ENCODE measurements at places on chromosomes 5 and 9.

DNA sequence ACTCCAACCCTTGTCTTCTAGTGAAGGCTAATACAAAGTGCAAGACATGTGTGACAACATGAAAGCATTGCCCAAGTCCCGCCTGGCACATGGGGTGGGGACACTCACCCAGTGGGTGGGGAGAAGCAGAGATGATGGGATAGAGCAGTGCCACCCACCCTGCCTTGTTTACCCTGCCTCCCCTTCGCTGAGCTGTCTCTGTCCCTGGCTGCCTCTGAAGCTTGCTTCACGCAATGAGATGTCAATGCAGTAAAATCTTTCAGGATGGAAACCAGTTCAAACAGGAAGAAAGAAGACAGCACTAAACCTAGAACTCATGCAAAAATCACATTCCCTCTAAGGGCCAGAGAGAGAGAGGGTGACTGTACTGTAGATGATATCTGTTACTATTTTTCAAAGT is 148.0 kb downstream of the INSYN2B start:
- no peak overlapping the region for H3K4me3 ChIP-seq
- H3K36me3 ChIP-seq = no peaks in the 10 kb centered on the region
- no peaks in the 10 kb centered on the region for H3K4me1 ChIP-seq
- DNase-seq = no peak

DNA sequence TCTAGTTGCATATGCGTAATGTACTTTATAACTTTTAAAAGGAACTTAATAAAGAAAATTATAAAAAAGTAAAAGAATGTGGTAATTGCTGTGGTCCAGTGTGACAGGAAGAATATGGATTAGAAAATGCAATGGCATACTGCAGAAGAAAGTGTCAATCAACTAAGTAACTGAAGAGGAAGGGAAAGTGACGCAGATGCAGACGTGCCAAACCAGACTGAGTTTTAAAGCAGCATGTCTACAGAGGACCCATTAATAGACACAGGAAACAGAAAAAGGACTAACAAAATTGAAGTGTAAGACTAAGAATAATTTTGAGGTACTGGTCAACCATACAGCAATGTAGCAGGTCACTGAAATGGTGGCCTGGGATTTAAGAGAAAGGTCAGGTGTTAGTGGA is 73.3 kb downstream of the DPYSL3 start:
- no peaks in the 10 kb centered on the region for H3K27me3 ChIP-seq
- peaks cover 9% of the 10 kb centered on the region for H3K4me1 ChIP-seq
- H3K27ac ChIP-seq = no peak overlapping the region
- no peak overlapping the region for H3K4me3 ChIP-seq
- H3K36me3 ChIP-seq = 0 out of 2 replicates have a peak, but pooled peaks cover 2% of the 10 kb centered on the region

DNA sequence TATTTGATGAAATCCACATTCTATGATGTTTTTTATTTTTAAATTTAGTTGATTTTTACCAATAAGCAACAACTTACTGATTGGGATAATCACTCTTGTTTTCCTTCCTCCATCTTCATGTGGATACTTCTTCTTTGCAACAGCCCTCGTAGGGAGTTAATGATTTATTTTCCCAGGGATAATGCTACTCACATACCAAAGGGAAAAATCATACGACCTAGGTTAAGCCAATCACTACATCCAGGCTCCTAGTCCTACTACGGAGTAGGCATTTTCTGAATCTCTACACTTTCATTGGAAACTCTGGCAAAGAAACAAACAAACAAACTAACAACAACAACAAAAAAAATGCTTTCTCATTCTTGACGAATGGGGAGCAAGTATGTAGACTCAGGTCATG is 663.4 kb downstream of the PTPRD start:
- DNase-seq = no peak
- no peak overlapping the region for H3K4me3 ChIP-seq
- no peaks in the 10 kb centered on the region for H3K4me1 ChIP-seq
- no peaks in the 10 kb centered on the region for H3K36me3 ChIP-seq
- H3K27me3 ChIP-seq = no peaks in the 10 kb centered on the region

DNA sequence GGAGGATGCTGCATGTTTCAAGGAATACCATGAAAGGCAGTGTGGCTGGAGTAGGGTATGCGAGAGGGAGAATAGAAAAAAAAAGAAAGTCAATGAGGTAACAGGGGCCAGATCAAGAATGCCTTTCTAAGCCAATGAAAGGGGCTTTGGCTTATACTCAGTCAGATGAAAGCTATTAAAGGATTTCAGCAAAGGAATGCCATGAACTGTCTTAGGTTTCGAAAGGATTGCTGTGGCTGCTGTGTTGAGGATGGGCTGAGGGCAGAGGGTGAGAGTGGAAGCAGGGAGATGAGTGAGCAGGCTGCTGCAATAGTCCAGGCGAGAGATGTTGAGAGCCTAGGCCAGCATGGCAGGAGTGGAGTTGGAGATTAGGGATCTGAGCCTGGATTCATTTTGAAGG is 135.4 kb upstream of the CKMT2 start:
- no peaks in the 10 kb centered on the region for H3K36me3 ChIP-seq
- no peaks in the 10 kb centered on the region for H3K27me3 ChIP-seq
- no peak overlapping the region for H3K27ac ChIP-seq
- H3K4me1 ChIP-seq = no peaks in the 10 kb centered on the region

- H3K4me3 ChIP-seq = no peak overlapping the region
- no peak overlapping the region for H3K27ac ChIP-seq
- no peak for DNase-seq
- no peaks in the 10 kb centered on the region for H3K36me3 ChIP-seq
Observed at GRCh38 chr5:5953584-5954274, 424.6 kb downstream of the MED10 start.

DNA sequence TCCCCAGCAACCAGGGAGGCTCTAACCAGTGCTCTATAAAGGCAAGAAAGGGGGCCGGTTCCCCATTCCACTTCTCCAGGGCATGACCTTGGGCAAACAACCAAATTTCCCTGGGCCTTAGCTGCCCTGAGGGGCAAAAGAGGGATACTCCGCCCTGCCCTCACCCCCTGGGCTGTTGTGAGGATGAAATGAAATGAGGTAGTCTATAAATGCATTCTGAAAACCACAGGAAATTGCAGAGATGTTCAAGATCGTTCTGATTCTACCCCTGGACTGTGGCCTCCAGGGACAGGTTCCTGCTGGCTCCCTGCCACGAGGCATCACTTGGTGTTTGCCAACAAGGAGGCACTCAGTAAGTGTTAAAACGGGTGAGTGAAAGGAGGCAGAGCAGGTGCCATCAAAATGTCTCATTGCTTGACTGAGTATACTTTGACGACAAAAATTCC is 5.7 kb downstream of the RAPGEF1 start:
- DNase-seq = no peak
- no peaks in the 10 kb centered on the region for H3K36me3 ChIP-seq
- H3K4me3 ChIP-seq = no peak overlapping the region
- no peaks in the 10 kb centered on the region for H3K27me3 ChIP-seq
- H3K4me1 ChIP-seq = peaks cover 4% of the 10 kb centered on the region

DNA sequence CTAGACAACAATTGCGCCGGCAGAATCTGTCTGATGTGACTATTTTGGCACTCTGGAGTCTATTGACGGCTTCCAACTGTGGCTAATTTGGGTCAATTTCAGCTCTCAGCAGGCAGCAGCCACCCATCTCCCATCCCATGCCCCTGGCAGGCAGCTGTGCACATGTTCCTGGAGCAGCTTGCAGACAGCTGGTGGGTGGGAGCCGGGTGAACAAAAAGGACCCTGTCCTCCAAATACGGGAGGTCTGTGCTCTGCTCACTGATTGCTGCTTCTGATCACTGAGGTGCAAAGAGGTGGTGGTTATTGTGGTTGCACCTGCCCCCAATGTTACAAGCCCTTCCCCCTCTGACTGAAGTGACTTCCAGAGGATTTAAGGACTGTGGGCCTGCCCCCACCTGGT is 45.0 kb upstream of the N4BP3 start:
- no peak overlapping the region for H3K4me3 ChIP-seq
- H3K27ac ChIP-seq = no peak overlapping the region
- H3K4me1 ChIP-seq = 0 out of 2 replicates have a peak, but pooled peaks cover 1% of the 10 kb centered on the region
- no peaks in the 10 kb centered on the region for H3K27me3 ChIP-seq
- no peak for DNase-seq

DNA sequence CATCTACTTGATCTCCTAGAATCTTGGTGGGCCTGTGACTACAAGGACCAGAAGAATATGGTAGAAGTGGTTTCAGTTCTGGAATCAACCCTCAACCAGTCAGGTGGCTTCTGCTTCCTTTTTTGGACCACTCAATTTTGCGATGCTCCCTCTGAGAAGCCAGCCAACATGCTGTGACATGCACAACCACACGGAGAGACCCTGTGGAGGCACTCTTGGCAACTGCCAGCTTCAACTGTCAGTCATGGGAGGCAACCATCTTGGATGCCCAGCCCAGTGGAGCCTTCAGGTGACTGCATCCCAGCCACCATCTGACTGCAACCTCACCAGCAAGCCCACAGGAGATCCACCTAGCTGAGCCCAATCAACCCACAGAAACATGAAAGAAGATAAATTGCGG is 137.3 kb downstream of the FAM114A2 start:
- H3K4me3 ChIP-seq = no peak overlapping the region
- no peaks in the 10 kb centered on the region for H3K4me1 ChIP-seq
- no peak for DNase-seq
- H3K36me3 ChIP-seq = no peaks in the 10 kb centered on the region

- no peak overlapping the region for H3K27ac ChIP-seq
- H3K27me3 ChIP-seq = no peaks in the 10 kb centered on the region
- no peak for DNase-seq
- 0 out of 2 replicates have a peak, but pooled peaks cover 1% of the 10 kb centered on the region for H3K4me1 ChIP-seq
- H3K36me3 ChIP-seq = no peaks in the 10 kb centered on the region
- H3K4me3 ChIP-seq = no peak overlapping the region
Observed at GRCh38 chr9:73153793-73154227, 2.1 kb downstream of the ANXA1 start.

DNA sequence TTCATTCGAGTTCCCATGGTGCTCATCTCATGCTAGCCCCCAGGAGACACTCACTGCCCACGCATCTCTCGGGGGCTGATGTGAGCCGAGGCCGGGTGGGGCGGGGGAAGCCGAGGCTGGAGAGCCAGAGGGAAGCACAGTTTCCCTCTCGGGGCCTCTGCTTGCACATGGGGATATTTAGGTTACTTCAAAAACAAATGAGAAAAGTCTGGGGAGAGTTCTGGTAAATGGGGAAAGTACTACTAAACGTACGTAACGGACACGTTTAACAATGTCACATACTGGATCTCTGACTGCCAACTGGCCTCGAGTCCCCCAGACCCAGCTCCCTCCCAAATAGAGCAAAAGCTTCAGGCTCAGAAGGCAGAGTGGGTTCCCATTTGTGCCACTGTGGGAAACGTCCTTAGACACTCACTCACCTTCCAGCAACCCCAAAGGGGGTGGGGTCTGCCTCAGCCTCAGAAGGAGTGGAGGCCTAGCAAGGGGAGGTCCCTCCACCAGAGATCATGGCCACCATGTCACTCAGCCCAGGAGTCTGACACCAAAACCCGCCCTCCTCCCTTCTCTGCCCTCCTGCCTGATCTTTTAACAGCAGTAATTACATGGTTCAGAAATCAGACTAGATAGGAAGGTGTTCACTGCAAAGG is 33.8 kb upstream of the NTNG2 start:
- no peaks in the 10 kb centered on the region for H3K27me3 ChIP-seq
- DNase-seq = no peak
- H3K36me3 ChIP-seq = no peaks in the 10 kb centered on the region
- no peak overlapping the region for H3K27ac ChIP-seq
- no peak overlapping the region for H3K4me3 ChIP-seq

- no peaks in the 10 kb centered on the region for H3K4me1 ChIP-seq
- peak; percentile 20 for DNase-seq
- no peaks in the 10 kb centered on the region for H3K36me3 ChIP-seq
Observed at GRCh38 chr5:114789773-114790402, 379.8 kb downstream of the TRIM36 start.

- H3K27me3 ChIP-seq = no peaks in the 10 kb centered on the region
- H3K27ac ChIP-seq = no peak within 1 kb of the TSS
- no peak for DNase-seq
- H3K36me3 ChIP-seq = peaks cover 11% of the 10 kb centered on the region
- peak within 1 kb of the TSS; percentile 94 for H3K4me3 ChIP-seq
Observed at GRCh38 chr9:35748858-35749514, at the start of the genes GBA2 and RGP1. TSS of gene GBA2 (minus strand) at chr9:35749228. CDS start at chr9:35748704, 524 bp downstream. TSS of gene RGP1 (plus strand) at chr9:35749287. CDS start at chr9:35749756, 469 bp downstream.

DNA sequence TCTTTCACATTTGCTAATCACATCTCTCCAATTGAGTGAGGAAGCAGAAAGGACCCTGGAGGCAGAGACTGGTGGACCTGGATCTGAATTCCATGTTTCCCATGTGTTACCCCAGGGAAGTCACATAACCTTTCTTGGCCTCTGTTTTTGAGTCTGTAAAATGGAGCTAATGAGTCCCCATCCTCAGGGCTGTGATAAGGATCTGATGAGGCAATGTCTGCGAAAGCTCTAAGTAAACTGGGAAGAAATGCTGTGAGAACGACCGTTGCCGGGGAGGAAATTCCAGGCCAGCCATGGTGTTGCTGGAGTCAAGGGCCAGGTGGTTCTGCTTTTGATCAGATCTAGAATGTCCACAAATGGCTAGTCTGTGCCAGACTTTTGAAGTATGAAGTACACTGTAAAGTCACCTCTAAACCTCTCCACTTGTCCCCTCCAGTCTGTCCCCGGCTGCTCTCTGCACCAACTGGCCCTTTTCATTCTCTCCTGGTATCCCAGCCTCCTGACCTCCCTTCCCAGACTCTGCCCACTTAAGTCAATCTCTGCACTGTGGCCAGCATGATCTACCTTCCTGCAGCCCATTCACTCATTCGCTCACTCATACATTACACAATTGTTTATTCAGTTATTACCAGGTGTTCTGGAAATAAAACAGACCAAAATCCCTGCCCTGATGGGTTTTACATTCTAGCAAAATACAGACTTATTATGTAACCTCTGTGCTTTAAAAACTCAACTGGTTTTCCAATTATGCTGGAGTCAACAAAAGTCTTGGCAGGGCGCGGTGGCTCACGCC is 32.5 kb upstream of the N4BP3 start:
- no peak overlapping the region for H3K27ac ChIP-seq
- no peaks in the 10 kb centered on the region for H3K36me3 ChIP-seq
- H3K4me1 ChIP-seq = no peaks in the 10 kb centered on the region
- DNase-seq = no peak

DNA sequence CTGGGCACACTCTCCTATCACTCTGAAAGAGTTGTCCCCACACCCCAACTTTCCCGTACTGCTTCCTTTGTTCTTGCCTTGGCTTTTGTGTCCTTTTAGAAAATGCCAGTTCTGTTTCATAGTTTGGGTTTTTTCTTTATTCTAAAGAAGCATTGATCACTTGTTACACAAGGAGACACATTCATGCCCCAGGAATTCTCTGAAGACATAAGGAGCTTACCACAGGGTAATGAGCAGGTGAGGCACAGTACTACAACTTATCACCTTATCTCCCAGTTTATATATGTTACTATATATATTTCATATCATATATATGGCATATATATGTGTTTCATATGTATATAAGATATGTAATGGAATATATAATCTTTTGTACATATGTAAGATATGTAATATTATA is 6.5 kb upstream of the SSBP2 start:
- peaks cover 1% of the 10 kb centered on the region for H3K4me1 ChIP-seq
- no peak overlapping the region for H3K4me3 ChIP-seq
- H3K27ac ChIP-seq = no peak overlapping the region
- DNase-seq = no peak

GRCh38 chr5:65156933-65157332 is 324.8 kb downstream of the ADAMTS6 start:
- no peak overlapping the region for H3K27ac ChIP-seq
- H3K4me1 ChIP-seq = no peaks in the 10 kb centered on the region
- H3K4me3 ChIP-seq = no peak overlapping the region
- no peaks in the 10 kb centered on the region for H3K36me3 ChIP-seq
- no peaks in the 10 kb centered on the region for H3K27me3 ChIP-seq
- DNase-seq = no peak

- H3K27me3 ChIP-seq = no peaks in the 10 kb centered on the region
- no peak overlapping the region for H3K27ac ChIP-seq
- H3K36me3 ChIP-seq = peaks cover 2% of the 10 kb centered on the region
- no peak overlapping the region for H3K4me3 ChIP-seq
Observed at GRCh38 chr5:115274584-115274983, 11.9 kb upstream of the PGGT1B start.
